Pancreas (tissue), 10 donors: ENCODE measurements at places on chromosomes 3 and 15.

- H3K27ac ChIP-seq = no peak overlapping the region
- no peak for DNase-seq
- peaks cover under 1% of the 10 kb centered on the region for H3K4me1 ChIP-seq
- no peaks in the 10 kb centered on the region for H3K36me3 ChIP-seq
- H3K4me3 ChIP-seq = no peak overlapping the region
Observed at GRCh38 chr3:184485906-184486305, 75.7 kb upstream of the EPHB3 start.

- no peaks in the 10 kb centered on the region for H3K36me3 ChIP-seq
- H3K4me1 ChIP-seq = no peaks in the 10 kb centered on the region
- no peak overlapping the region for H3K4me3 ChIP-seq
- DNase-seq = no peak
- H3K27me3 ChIP-seq = no peaks in the 10 kb centered on the region
Observed at GRCh38 chr15:27665002-27665401, 434.1 kb downstream of the OCA2 start.

GRCh38 chr3:47261301-47261700 lies 21.3 kb downstream of the KIF9 start:
- no peaks in the 10 kb centered on the region for H3K27me3 ChIP-seq
- H3K27ac ChIP-seq = no peak overlapping the region
- no peak overlapping the region for H3K4me3 ChIP-seq
- H3K36me3 ChIP-seq = no peaks in the 10 kb centered on the region
- DNase-seq = no peak

DNA sequence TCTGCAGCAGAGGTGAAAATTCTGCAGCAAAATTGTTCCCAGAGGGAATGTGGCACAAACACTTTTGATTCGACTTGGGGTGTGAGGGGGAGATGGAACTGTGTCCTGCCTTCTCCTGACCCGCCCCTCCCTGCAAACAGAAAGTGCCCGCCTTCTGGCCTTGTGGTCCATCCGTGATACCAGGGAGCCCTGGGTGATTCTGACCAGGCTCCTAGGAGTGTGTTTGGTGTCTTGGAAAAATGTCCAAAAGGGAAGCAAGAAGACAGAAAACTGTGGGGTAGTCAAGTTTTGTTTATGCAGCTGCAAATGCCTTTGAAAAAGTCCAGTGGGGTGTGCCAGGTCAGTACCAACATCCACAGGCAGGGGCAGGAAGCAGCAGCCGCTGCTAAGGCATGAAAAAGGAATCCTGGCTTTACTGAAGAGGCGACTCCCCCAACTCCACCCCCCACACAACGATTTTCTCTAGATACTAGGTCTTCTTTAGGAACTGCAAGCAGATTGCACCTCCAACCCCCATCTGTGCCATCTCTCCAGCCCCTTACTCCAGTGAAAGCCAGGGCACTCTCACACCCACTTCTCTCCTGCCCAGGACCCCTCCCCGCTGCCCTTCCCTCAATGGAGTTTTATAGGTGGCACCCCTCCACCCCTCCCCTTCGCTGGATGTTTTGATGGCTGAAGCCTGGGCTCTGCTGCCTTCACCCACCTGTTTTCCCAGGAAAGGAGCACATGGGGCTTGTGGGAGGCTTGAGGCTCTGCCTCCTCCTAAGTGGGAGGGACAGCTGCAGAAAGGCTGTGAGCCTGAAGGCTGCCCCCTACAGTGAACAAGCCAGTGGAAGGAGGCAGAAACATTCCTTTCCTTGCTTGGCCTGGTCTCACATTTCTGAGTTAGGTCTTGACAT lies 82.4 kb upstream of the HERC1 start:
- H3K4me3 ChIP-seq = no peak overlapping the region
- no peak for DNase-seq
- H3K27ac ChIP-seq = no peak overlapping the region
- H3K4me1 ChIP-seq = no peaks in the 10 kb centered on the region
- H3K36me3 ChIP-seq = no peaks in the 10 kb centered on the region

GRCh38 chr3:70273492-70273891 lies 38.9 kb downstream of the MDFIC2 start:
- H3K27me3 ChIP-seq = no peaks in the 10 kb centered on the region
- no peak for DNase-seq
- no peak overlapping the region for H3K4me3 ChIP-seq

GRCh38 chr3:59246719-59247401 lies 197.0 kb upstream of the CFAP20DC start:
- no peak overlapping the region for H3K27ac ChIP-seq
- H3K4me3 ChIP-seq = no peak overlapping the region
- H3K27me3 ChIP-seq = no peaks in the 10 kb centered on the region
